ENCODE measurements at places on chromosomes 1 and 21.

- no peak for DNase-seq
These were observed 182.9 kb downstream of the OMA1 start for GRCh38 chr1:58363585-58363984.

- no peak for DNase-seq
These were observed 20.3 kb downstream of the CDCP2 start for GRCh38 chr1:54132495-54132894.

DNA sequence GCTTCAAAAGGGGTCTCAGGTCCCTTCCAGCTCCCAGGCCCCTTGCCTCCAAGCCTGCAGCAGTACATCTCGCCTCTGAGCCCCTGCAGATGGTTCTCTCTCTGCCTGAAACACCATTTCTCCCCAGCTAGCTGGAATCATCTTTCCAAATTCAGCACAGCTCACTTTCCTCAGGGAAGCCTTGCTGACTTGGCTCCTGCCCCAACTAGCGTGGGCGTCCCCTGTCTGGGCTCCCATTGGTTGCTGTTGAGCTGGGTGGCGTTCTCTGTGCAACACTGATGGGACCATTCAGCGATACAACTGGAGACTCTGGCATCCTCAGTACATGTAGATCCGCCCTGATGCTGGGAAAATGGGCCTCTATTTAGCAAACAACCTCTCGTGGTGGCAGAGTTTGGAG lies 141.3 kb upstream of the IGSF21 start:
- no peak for DNase-seq

GRCh38 chr1:1066403-1067283 lies 7.5 kb downstream of the RNF223 start:
- DNase-seq, result no peak

DNA sequence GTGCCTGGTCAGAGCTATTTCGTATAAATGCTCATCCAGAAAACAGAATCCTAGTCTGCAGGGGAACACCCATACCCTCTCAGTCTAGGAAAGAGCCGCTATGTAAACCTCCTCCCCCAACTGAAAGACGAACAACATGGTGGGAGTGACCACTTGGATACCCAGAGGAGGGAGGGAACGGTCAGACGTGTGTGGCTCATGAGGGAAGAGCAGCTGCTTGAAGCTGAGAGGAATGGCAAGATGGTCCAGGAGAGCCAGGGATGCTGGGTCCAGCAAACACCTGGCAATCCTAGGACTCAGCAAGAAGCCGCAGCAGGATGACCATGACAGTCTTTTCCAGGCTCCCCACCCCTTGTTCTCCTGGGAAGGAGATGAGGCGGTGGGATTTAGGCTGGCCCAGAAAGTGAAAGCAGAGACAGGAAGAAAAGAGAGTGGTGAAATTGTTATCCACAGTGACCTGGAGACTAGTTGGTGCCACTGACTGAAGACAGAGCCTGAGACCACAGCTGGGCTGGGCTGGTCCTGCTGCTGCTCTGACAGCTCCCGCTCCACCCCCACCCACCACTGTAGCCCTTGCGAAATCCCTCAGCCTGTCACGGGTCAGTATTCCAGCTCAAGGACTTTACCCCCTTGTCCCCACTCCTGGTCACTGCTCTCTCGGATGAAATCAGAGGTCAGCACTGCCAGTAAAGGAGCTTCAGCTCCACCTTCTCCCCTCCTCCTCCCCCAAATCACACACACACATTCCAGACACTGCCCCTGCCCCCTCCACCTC lies 3.6 kb downstream of the CERS2 start:
- no peak for DNase-seq

All from NCI-H774 (cell line).